Diencephalon (tissue), 1 donor: ENCODE measurements at places on chromosomes 6 and 20. TPM values are rescaled to one million over a fixed set of nuclear protein-coding genes. Genes with fewer than 3 reads are reported as not detected.

Gene LAMA4
- total RNA-seq = 41.5 TPM

Gene ADGRG6
- 9.9 TPM for total RNA-seq

Gene NOTCH4
- total RNA-seq = 8.8 TPM

Gene CLIC5
- 6.9 TPM for total RNA-seq
